ENCODE measurements at places on chromosomes 11 and 22. TPM values are rescaled to one million over a fixed set of nuclear protein-coding genes. Genes with fewer than 3 reads are reported as not detected.

DNA sequence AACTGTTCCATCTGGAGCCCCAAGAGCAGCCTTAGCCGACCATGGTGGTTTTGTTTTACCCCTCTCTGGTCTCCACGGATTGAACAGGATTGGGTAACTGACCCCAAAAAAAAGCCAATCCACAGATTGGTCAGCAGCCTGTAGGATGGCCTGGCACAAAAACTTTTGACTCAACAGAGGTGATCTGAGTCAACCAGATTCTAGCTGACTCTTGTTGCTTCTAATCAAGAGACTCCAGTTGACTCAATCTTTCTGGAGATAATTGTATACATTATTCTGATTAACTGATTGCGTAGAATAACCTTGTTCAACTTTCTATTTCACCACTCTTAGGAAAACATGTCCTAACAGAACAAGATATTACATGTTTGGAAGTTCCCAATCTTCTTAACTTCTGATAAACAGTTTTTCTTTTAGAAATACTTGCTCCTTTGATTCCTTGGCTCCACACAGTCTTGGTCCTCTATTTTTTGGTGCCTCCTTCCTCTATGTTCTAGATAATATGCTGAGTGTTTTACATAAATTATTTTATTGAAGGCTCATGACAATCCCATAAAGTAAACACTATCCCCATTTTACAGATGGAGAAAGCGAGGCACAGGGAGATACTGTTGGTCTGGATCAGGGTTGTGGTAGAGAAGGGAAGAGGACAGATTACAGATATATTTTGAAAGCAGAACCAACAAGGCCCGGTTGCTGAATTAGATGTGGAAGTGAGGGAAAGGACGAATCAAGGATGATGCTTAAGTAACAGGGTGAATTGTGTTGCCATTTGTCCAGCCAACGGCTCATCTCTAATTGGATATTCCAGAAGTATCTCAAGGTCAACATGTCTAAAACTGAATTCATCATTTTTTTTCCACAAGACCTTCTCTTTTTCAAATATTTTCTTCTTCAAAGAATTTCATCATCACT is 11.5 kb upstream of the ZC3H12C start:
- H3K27me3 ChIP-seq: no peaks in the 10 kb centered on the region
- H3K4me1 ChIP-seq: no peaks in the 10 kb centered on the region
- DNase-seq: no peak

- no peaks in the 10 kb centered on the region for H3K36me3 ChIP-seq
- no peak overlapping the region for H3K4me3 ChIP-seq
- no peak for DNase-seq
- H3K27ac ChIP-seq: no peak overlapping the region
Measured at GRCh38 chr11:112161012-112161411, 2.9 kb downstream of the IL18 start.

- no peaks in the 10 kb centered on the region for H3K27me3 ChIP-seq
- H3K4me3 ChIP-seq: no peak overlapping the region
- no peak for DNase-seq
- H3K36me3 ChIP-seq: no peaks in the 10 kb centered on the region
- no peak overlapping the region for H3K27ac ChIP-seq
- H3K4me1 ChIP-seq: peaks cover 2% of the 10 kb centered on the region
Measured at GRCh38 chr11:48036011-48036410, 55.7 kb downstream of the PTPRJ start.

- no peak overlapping the region for H3K27ac ChIP-seq
- peaks cover 9% of the 10 kb centered on the region for H3K4me1 ChIP-seq
- DNase-seq: peak; percentile 43
- H3K36me3 ChIP-seq: no peaks in the 10 kb centered on the region
- no peaks in the 10 kb centered on the region for H3K27me3 ChIP-seq
Measured at GRCh38 chr11:119374632-119375336, 6.7 kb downstream of the USP2 start.

GRCh38 chr11:122365610-122366360 is 249.8 kb upstream of the BLID start:
- H3K27ac ChIP-seq: no peak overlapping the region
- peaks cover 3% of the 10 kb centered on the region for H3K4me1 ChIP-seq
- no peak for DNase-seq
- H3K27me3 ChIP-seq: no peaks in the 10 kb centered on the region
- H3K4me3 ChIP-seq: no peak overlapping the region

Gene OR51T1
- not detected for total RNA-seq

- no peak for DNase-seq
- H3K27ac ChIP-seq: no peak overlapping the region
- H3K4me1 ChIP-seq: peaks cover 15% of the 10 kb centered on the region
- peak overlapping the region; percentile 13 for H3K4me3 ChIP-seq
Measured at GRCh38 chr22:27749597-27750225, 51.8 kb downstream of the MN1 start.

GRCh38 chr22:33114565-33114964 is 56.4 kb upstream of the SYN3 start:
- no peaks in the 10 kb centered on the region for H3K36me3 ChIP-seq
- H3K4me3 ChIP-seq: no peak overlapping the region
- DNase-seq: no peak

DNA sequence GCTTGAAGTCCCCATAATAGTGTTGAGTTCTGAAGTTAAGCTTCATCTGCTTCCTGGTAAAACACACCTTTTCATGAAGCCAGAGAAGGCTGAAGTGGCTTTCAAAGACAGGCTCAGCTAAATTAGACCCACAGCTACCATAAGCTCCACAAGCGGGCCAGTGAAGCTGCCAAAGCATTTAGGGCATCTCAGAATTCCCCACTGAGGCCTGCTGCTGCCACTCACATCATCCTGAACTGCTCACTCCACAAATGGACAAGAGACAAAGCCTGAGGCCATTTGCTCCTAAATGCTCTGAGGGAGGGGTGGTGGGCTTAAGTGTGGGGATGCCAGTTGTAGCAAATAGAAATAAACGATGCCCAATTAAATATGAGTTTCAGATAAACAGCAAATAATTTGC is 14.6 kb downstream of the CCDC83 start:
- H3K27ac ChIP-seq: no peak overlapping the region
- H3K4me3 ChIP-seq: no peak overlapping the region
- no peak for DNase-seq
- no peaks in the 10 kb centered on the region for H3K36me3 ChIP-seq

DNA sequence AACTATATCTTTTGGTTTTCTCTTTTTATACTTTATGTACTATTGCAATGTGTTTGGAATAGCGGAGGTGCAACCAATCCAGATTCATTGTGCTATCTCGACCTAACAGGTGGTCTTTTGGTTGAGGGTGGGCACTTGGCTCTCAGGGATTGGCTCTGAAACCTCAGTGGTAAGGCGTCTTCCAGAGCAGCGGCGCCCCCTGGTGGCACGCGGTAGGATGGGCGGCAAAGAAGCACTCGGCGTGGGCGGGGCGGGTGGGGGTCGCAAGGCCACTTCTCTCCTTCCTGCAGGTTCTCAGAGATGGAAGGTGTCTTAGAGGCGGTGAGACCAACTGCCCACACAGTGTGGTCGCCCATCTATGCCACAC is 19.2 kb upstream of the PLET1 start:
- H3K36me3 ChIP-seq: no peaks in the 10 kb centered on the region
- H3K4me3 ChIP-seq: peak overlapping the region; percentile 55
- peaks cover 4% of the 10 kb centered on the region for H3K27me3 ChIP-seq
- no peak overlapping the region for H3K27ac ChIP-seq
- peak; percentile 89 for DNase-seq
- no peaks in the 10 kb centered on the region for H3K4me1 ChIP-seq

GRCh38 chr11:118081241-118081958 is 4.5 kb downstream of the TMPRSS4 start:
- no peaks in the 10 kb centered on the region for H3K27me3 ChIP-seq
- H3K27ac ChIP-seq: no peak overlapping the region
- DNase-seq: no peak

Gene NXPE1
- not detected for total RNA-seq

- peak overlapping the region; percentile 94 for H3K4me3 ChIP-seq
- peak; percentile 84 for DNase-seq
- no peaks in the 10 kb centered on the region for H3K4me1 ChIP-seq
- H3K36me3 ChIP-seq: 0 out of 2 replicates have a peak, but pooled peaks cover 5% of the 10 kb centered on the region
- H3K27me3 ChIP-seq: peaks cover 11% of the 10 kb centered on the region
- H3K27ac ChIP-seq: no peak overlapping the region
Measured at GRCh38 chr11:67302571-67303131, 679 bp upstream of the SSH3 start.

DNA sequence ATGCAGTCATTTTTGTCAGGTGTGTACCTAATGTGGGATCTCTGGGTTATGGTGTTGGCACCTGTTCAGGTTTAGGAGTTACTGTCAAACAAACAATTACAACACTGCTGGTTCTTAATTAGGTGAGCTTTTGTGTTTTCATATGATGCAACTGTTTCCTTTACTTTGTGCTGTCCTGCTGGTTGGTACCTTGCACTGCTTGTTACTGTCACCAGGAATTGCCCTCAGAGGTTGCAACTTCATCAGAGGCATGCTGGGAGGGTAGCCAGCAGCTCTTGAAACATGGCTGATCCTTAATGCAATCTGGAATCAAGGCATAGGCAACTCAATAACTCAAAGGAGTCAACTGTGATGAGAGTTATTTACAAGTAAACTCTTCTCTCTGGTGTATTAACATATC is 400.3 kb downstream of the MIAT start:
- H3K36me3 ChIP-seq: no peaks in the 10 kb centered on the region
- H3K27me3 ChIP-seq: no peaks in the 10 kb centered on the region
- no peak for DNase-seq
- H3K4me1 ChIP-seq: no peaks in the 10 kb centered on the region

GRCh38 chr11:64298966-64299846 is 952 bp upstream of the CATSPERZ start:
- no peak for DNase-seq
- peaks cover 3% of the 10 kb centered on the region for H3K4me1 ChIP-seq
- peak overlapping the region; percentile 49 for H3K4me3 ChIP-seq
- peaks cover 70% of the 10 kb centered on the region for H3K27me3 ChIP-seq
- no peaks in the 10 kb centered on the region for H3K36me3 ChIP-seq

Gene BATF2
- total RNA-seq: 2.0 TPM

DNA sequence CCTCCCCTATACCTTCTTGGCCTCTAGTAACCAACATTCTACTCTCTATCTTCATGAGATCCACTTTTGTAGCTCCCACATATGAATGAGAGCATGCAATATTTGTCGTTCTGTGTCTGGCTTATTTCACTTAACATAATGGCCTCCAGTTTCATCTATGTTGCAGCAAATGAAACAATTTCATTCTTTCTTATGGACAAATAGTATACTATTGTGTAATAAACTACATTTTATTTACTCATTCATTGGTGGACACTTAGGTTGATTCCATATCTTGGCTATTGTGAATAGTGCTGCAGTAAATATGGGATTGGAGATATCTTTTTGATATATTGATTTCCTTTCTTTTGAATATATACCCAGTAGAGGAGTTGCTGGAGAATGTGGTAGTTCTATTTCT is 151.1 kb downstream of the JRKL start:
- no peaks in the 10 kb centered on the region for H3K36me3 ChIP-seq
- no peaks in the 10 kb centered on the region for H3K27me3 ChIP-seq
- no peak overlapping the region for H3K27ac ChIP-seq
- no peaks in the 10 kb centered on the region for H3K4me1 ChIP-seq
- H3K4me3 ChIP-seq: no peak overlapping the region

DNA sequence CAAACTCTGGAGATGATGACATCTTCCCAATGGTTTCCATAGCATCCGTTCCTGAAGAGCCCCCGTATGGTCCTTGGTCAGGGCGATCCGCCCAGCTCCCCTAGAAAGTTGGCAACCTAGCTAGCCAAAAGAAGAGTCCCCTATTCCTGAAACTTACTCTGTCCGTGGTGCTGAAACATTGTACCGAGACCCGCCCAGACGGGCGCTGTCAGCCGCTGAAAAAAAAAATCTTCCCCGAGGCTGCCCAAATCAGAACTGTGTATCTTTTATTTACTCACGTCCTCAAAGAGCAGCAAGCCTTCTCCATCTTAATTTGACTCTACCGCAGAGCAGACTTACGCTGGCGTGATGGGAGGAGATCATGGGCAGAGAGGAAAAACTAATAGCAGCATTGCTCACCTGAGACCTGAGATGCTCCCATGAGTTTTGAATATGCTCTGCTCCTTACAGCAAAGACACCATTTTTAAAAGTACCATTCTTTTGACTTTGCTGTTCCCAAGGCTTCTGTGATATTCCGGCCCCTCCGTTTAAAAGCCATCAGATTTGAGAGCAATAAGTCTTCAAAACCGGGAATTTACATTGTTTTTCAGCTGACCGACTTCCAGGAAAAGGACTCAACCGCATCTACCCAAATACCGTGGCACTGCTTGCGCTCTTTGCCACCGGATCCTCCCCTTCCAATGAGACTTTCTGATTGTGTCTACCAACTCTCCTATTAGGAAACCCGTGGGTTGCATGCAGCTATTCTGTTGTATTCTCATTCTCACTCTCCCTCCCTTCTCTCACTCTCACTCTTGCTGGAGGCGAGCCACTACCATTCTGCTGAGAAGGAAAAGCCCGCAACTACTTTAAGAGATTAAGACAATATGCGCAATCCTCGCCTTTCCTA is at the start of gene SLC17A6:
Gene SLC17A6, plus strand, starts transcription at position 786 of the 890 bp plus-strand sequence. CDS start 153 bp downstream, outside the sequence.
- H3K4me1 ChIP-seq: peaks cover 24% of the 10 kb centered on the region
- H3K36me3 ChIP-seq: no peaks in the 10 kb centered on the region
- H3K27me3 ChIP-seq: peaks cover 8% of the 10 kb centered on the region
- no peak within 1 kb of the TSS for H3K27ac ChIP-seq
- H3K4me3 ChIP-seq: peak within 1 kb of the TSS; percentile 44
- DNase-seq: no peak

GRCh38 chr22:50656122-50657070 is 16.2 kb upstream of the SHANK3 start:
- H3K4me1 ChIP-seq: no peaks in the 10 kb centered on the region
- H3K36me3 ChIP-seq: no peaks in the 10 kb centered on the region
- no peak overlapping the region for H3K4me3 ChIP-seq
- no peak overlapping the region for H3K27ac ChIP-seq

GRCh38 chr11:9396310-9396709 is 11.9 kb downstream of the IPO7 start:
- no peak overlapping the region for H3K27ac ChIP-seq
- no peaks in the 10 kb centered on the region for H3K36me3 ChIP-seq
- no peaks in the 10 kb centered on the region for H3K4me1 ChIP-seq
- no peak overlapping the region for H3K4me3 ChIP-seq
- DNase-seq: no peak

DNA sequence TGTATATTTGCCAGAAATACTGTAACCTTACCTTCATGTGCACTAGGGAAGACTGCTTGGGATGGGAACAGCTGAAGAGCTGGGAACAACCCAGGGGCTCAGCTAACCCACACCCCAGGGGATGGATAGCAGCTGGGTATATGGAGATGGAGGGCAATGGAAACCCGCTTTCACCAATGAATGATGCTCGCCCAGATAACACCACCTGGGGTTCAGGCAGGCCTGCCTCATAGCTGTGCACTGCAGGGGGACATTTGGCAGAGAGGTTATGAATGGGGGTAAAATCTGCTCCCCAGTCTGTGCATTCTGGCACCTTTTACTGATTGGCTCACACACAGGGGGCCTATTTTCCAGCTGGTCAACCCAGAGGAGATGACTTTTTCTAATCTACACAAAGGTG is 170.7 kb downstream of the CHST1 start:
- no peaks in the 10 kb centered on the region for H3K4me1 ChIP-seq
- H3K4me3 ChIP-seq: no peak overlapping the region
- no peaks in the 10 kb centered on the region for H3K27me3 ChIP-seq
- H3K36me3 ChIP-seq: no peaks in the 10 kb centered on the region
- no peak overlapping the region for H3K27ac ChIP-seq
